ENCODE measurements at places on chromosomes 3 and 15.

DNA sequence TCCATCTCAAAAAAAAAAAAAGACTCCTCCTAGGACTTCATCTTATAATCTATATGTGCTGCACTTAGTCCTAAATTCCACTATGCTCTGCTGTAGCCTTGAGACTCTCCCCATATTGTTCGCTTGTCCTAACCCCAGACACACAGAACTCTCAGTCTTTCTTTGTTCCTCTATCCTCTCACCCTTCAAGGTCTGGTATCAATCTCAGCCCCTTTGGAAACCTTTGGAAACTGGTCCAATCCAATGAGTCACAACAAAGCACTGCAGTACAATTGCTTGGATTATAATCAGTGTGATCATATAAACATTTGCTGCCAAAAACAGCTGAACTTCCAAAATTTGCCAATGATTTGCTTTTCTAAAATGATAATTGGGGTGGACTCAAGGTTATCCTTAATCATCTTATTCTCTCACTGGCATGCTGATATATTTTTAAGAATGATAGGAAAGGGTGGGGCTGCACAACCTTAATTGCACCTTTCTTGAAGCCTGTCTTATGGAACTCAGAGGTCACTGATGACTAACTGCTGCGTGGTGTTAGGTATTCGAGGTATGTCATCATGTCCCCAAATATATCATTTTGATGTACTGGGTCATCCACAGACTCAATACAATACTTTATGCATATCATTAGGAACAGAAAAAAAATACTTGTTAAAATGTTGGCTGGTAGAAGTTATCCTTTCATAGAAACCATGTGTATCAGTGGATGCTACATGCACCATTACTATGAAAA, 756.7 kb downstream of the NR2F2 start:
- no peak for DNase-seq

GRCh38 chr15:78004222-78004727, 73.2 kb downstream of the TBC1D2B start:
- no peak for DNase-seq

GRCh38 chr15:27878841-27879240, 220.3 kb downstream of the OCA2 start:
- no peak for DNase-seq

GRCh38 chr3:114566162-114566755, 272.4 kb downstream of the TIGIT start:
- no peak for DNase-seq

- DNase-seq, result no peak
Measured at GRCh38 chr3:14401692-14402303, 608 bp upstream of the SLC6A6 start.

DNA sequence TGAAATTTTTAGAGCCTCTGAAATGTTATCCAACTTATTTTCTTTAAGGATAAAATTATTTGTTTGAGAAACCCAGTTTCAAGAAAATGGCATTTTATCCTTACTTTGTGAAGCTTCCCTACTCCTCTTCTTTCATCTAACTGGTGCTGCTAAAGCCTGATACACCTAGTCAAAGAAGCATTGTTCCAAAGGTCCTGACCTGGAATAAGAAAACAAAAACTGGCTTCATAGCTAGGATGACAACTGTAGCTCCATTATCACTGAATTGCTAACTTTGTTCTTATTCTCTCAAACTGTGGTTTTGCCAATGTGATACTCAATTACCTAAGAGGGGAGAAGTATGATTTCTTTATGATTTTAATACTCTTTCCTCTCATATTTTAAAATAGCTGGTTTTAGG, 27.6 kb upstream of the ATP2C1 start:
- no peak for DNase-seq

- DNase-seq, result no peak
Measured at GRCh38 chr3:51739110-51739509, 32.2 kb downstream of the GRM2 start.

GRCh38 chr3:197878427-197878826, 71.6 kb upstream of the RPL35A start:
- DNase-seq, result no peak

DNA sequence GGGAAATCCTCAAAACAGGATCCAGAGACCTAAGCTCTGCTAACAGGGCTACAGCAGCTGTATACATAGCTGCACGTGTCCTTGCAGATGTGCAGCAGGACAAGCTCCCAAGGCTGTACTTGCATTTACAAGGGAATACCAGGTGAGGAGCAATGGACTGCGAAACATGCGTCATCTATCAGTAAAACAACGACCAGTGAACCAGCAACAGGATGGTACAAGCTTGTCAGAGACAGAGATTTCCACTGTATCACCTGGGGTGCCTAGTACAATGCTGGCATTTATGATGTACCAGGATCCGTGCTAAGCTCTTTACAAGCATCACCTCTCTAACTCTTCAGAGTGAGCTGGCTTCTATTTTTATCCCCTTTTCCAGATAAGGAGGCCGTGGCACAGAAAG, 227.3 kb downstream of the FOXP1 start:
- DNase-seq, result no peak

DNA sequence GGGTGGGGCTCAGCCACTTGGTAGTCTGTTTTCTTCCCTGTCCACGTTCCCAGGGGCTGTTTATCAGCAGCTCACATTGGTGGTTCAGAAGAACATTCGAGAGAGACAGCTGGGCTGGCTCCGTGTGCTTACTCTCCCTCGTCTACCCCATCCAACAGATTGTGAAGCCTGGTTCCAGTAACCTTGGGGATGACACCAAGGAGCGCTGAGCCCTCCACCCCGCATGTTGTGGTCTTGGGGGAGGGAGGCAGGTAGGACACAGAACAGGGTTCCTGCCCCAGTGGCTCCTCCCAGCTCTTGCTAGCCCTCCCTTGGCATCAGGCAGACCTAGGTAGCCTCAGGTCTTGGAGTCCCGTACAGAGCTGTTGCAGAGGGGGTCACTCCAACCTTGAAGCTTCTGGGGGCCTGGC, 33.1 kb downstream of the KLF13 start:
- no peak for DNase-seq

- no peak for DNase-seq
Measured at GRCh38 chr3:61369678-61370077, 118.4 kb upstream of the FHIT start.

DNA sequence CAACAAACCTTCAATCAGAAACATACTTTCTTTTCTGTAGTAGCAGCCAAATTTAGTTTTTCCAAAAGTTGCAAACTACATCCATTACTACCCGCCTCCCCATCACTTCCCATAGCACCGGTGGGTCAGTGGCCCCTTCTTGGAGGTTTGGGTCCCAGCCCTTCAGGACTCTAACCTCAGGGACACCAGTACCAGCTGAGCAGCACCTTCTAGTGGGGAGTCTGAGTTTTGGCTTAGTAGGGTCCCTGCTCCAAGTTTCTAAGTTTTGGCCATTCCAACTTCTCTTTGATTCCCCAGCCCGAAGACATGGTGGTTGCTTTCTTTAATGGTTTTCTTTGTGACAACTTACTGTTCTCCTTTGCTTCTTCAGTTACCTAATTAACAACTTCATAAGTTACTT, 160.6 kb downstream of the ECT2 start:
- no peak for DNase-seq

DNA sequence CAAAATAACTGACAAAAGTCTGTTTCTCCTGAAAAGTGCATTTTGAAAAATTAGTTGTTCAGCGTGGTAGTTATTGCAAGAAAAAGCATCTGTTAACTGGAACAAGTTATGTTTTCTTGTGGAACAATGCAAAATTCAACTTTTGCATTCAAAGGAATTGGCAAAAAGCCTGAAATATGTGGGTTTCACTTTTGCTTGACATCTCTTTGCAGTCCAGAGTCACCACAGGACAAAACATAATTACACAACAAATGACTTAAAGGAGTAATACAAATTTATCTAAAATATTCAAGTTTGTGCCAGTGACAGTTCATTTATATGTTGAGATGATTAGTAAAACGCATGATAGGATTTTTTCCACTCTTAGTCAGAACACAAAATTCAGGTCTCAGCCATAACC, 96.3 kb upstream of the P2RY1 start:
- no peak for DNase-seq

GRCh38 chr3:13073326-13074005, at the start of gene IQSEC1:
IQSEC1 (minus strand) TSS chr3:13073429; CDS start chr3:13073014, 415 bp downstream.
- DNase-seq, result no peak

GRCh38 chr15:60004846-60005351, 788 bp downstream of the FOXB1 start:
- DNase-seq, result no peak

DNA sequence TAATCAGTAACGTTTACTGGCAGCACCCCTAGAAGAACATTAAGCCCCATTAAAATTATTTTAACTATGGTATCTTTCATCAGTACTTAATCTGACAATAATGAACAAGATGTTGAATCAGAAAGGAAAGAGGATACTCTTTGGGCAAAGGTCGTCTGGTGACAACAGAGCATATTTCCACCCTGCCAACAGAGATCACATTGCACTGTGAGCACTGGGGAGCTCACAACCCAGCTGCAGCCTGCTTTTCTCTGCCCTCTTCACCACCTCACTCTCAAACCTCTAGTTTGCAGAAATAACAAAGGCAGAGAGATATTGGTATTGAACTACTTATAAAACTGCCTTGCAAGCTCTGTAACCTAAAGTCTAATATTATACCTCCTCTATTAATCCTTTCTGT, 130.0 kb downstream of the FBN1 start:
- no peak for DNase-seq

- DNase-seq, result no peak
Measured at GRCh38 chr15:78210349-78210717, 24.0 kb downstream of the ACSBG1 start.

- no peak for DNase-seq
Measured at GRCh38 chr3:152392272-152392880, 123.6 kb downstream of the MBNL1 start.

GRCh38 chr15:95485367-95485766, 845.1 kb upstream of the NR2F2 start:
- DNase-seq, result no peak

DNA sequence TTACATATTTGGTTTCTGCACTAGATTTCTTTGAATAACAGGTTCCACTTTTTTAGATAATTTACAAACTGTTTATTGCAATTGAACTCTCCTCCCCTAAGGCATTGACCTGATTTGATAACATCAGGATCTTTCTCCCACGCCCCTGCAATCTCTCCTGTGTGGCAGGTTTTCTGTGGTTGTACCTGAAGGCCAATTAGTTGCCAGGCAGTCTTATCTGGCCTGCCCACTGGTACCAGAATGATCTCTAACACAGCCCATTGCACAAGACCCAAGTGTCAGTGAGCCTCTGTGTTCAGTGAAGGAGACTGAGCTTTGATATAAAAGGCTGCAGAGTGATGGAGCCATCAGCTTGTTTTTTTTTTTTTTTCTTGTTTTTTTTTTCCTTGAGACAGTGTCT, 3.3 kb downstream of the ACAD9 start:
- no peak for DNase-seq

DNA sequence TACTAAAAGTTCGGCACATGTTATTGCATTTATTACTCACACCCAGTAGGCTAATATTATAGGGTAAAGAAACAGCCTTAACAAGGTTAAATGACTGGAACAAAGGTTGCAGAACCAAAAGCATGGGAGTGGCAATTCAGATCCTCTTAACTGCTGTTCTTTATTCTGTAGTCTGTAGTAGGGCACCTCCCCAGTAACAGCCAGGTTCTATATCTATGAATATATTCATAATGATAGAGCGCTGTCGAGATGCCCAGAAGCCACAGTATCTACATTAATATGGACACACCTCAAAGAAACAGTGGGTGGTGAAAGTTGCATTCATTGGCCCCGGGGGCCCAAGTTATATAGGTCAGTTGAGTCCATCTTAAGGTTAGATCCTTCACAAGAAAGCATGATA, 340.9 kb upstream of the THRB start:
- DNase-seq, result no peak

- no peak for DNase-seq
Measured at GRCh38 chr3:140500473-140500872, 177.4 kb upstream of the TRIM42 start.

DNA sequence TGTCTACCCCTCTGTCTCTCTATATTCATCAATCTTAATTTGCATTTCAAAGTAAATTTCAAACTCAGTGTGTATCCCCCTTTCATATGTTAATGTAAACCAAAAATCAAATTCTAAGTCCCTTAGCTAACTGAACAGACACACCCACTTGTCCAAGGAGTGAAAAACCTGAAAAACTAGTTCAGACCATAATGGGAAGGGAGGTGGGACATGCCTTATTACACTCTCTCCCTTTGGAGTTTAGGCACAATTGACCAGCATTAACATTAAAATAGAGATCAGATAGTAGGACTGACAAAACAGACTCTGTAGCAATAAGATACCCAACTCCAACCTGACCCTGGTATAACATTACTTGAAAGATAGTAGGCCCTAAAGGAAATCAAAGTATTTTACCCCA, 247.7 kb upstream of the GADL1 start:
- DNase-seq, result no peak

- no peak for DNase-seq
Measured at GRCh38 chr3:192991356-192991755, 73.7 kb upstream of the MB21D2 start.

DNA sequence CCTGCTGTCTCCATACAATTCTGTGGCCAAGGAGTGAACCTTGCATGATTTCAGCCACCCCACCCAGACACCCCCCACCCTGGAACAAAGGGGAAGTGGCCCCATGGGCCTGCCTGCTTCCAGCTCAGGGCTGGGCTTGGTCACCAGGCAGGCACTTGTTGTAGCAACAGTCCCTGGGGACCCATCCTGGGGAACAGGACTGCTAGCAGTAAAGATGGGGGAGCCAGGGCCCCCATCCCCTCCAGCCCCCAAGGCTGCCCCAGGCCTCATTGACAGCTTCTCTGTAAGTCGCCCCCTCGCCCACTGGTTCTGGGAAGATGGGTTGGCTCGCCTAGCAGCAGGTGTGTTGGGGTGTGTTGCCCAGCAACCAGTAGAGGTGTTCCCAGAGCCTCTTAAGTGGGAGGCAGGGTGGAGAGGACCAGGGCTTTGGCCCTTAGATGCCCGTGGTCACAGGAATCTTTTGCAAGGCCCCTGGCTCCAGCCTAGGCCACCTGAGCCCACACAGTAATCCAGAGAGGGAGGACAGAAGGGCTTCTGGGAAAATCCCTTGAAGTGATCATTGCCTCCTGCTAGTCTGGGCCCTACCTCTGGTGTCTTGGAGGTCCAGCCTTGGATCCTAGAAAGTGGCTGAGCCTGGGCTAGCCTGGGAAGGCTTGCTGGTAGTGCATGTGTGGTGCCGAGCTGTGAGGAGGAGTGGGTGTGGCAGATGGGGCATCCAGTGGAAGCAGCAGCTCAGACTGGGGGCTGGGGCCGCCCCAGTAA, 48.9 kb downstream of the CYP11A1 start:
- DNase-seq, result no peak

GRCh38 chr15:90981681-90982080, 12.7 kb downstream of the PRC1 start:
- no peak for DNase-seq

GRCh38 chr15:89766357-89767311, 9.5 kb upstream of the MESP2 start:
- DNase-seq, result no peak

DNA sequence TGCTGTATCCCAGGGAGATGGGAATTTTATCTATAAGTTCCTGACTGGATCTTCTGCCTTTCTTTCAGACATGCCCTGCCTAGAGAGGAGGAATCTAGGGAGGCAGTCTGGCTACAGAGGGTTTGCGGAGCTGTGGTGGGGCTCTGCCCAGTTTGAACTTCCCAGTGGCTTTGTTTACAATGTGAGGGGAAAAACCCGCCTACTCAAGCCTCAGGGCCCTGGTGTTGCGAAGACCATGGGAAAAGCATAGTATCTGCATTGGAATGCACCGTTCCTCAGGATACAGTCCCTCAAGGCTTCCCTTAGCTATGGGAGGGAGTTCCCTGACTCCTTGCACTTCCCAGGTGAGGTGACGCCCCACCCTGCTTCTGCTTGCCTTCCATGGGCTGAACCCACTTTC, 168.7 kb downstream of the TMEM108 start:
- DNase-seq, result no peak

- no peak for DNase-seq
Measured at GRCh38 chr15:101451266-101451799, 38.2 kb downstream of the PCSK6 start.

Data from cerebellar nuclear complex (tissue), 1 donor.